ENCODE measurements at places on chromosomes 13 and 19.

DNA sequence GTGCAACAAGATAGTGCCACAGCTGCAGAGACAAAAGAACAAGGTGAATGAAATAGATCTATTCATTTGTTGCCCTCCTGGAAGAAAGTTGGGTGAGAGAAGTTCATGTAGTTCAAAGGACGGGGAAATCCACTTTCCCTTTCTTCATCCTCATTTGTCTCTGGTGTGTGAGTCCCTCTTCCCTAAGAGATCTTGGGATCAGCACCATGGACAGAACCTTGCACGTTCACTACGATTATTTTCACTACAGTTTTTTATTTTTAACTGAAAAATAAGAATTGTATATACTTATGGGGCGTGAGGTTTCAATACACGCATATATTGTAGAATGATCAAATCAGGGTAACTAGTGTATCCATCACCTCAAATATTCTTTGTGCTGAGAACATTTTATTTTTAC, 29.2 kb downstream of the NLRP5 start:
- DNase-seq: no peak

DNA sequence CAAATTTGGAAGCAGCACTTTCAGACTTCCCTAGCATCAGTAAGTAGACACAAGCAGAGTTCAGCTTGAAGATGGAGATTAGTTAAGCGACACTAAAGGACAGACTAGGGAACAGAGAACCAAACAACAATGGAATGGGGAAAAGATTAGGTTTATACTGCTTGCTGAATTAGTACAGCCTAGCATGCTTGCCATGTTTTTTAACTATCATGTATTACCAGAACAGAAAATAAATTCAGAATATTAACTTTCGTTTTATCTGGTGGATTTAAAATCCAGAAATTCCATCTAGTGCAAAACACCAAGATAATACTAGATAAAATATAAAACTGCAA, 451.5 kb upstream of the SLC10A2 start:
- DNase-seq: no peak

- no peak for DNase-seq
Measured at GRCh38 chr13:27347211-27347772, 76.7 kb downstream of the RASL11A start.

- peak; percentile 47 for DNase-seq
Measured at GRCh38 chr13:27667946-27668345, 46.3 kb downstream of the POLR1D start.
